ENCODE measurements at places on chromosomes 5 and 9. TPM values are rescaled to one million over a fixed set of nuclear protein-coding genes. Genes with fewer than 3 reads are reported as not detected.

EQTN gene
- not detected for total RNA-seq

GDA gene
- not detected for total RNA-seq

IFNB1 gene
- not detected for total RNA-seq

KCNMB1 gene
- not detected for total RNA-seq

EGFLAM gene
- total RNA-seq: 22.4 TPM
